ENCODE measurements at places on chromosomes 2 and 18. TPM values are rescaled to one million over a fixed set of nuclear protein-coding genes. Genes with fewer than 3 reads are reported as not detected.

DNA sequence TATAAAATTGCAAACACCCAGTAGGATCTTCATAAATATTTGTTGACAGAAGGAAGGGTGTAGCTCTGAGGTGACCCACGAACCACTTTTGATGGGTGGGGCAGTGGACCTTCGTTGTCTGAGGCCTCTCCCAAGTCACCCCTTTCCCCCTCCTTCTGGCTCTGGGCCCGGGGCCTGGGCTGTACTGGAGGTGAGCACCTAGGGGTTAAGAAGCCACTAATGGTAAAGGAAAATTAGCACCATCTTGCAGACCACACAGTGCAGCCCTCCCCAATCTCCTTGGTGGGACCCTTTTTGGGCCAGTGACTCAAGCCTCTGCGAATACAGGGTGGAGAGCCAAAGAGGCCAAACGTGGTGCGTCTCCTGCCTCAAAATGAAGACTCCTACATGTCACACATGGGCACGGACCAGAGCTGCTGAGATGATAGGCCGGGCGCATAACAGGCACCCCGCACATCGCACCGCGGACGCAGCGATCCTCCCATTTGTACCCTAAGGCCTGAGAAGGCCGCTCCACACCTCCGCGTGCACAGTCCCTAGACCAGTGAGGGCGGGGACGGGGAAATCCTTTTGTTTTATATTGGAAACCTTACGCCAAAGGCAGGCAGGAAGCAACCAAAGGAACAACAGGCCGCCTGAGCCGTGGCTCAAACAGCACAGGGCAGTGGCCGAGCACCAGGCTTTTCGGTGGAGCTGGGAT is 31.9 kb upstream of the ATP6V1B1 start:
- DNase-seq: no peak

Gene AMMECR1L
- total RNA-seq: 11.9 TPM

DNA sequence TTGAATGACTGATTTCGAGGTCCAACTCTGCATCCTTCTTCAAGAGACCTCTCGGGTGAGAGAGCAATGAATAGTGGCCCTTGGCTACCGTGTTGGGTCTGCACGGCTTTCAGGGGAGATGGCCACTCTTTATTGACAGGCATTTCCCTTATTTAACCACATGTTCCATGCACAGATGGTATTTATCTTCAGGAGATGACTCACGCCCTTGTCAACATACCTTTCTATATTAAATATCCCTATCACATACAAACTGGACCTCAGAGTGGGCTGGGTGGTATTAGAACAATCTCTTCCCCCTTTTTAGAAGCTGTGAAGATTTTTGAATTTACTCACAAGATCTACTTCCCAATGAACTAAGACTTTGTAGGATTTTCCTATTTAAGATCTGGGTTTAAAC is 109.6 kb upstream of the CDC42EP3 start:
- DNase-seq: peak; percentile 80

Gene AFF3
- 5.7 TPM for total RNA-seq

- no peak for DNase-seq
Observed at GRCh38 chr2:45291296-45291701, 282.0 kb upstream of the SIX2 start.

DNA sequence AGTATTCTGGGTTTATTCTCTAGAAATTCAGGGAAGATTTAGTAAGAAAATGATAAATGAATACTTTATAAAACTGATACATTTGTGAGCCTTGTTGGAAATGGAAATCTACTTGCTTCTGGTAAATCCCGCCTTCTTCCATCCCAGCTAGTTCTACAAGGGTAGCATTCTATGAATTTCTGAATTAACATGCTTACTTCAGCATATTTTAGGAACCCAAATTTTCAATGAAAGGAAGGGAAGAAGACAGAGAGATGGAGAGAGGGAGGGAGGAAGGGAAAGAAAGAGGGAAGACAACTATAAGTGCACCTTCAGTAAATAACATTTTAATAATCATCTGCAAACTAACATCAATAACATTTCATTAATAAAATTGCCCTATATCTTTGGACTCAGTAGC is 26.6 kb upstream of the TMEM237 start:
- no peak for DNase-seq

Gene ARHGEF33
- not detected for total RNA-seq

Gene MAPRE2
- 14.6 TPM for total RNA-seq

GRCh38 chr18:8890957-8891464 is 185.7 kb downstream of the MTCL1 start:
- DNase-seq: peak; percentile 88

DNA sequence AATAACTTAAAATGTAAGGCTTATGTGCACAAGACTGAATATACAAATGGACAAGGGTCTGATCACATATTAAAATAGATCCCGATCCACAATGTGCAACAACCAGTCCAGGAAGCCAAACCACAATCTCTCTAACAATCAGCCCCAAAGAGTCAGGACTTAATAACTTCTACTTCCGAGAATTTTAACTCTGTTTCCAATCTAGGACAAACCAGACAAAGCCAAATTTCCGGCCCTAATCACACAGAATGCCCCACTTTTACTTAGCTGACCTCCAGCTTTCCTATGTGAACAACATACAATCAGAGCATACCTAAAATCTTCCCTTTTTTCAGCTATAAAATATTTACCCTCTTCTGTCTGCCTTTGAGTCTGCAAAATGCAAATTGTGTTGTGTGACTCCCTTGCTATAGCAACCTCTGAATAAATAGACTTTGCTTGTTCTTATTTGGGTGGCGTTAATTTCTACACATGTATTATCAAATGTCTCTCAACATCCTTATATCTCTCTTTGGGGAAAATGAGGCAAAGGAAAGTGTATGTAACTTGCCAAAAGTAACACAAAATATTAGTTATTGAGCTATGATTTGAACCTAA is 381.9 kb upstream of the MC4R start:
- DNase-seq: no peak

Gene MARCO
- total RNA-seq: not detected

- no peak for DNase-seq
Observed at GRCh38 chr2:224147174-224147573, 108.1 kb upstream of the SERPINE2 start.

All from Daoy (cell line).